ENCODE measurements at places on chromosomes 7 and 10.

DNA sequence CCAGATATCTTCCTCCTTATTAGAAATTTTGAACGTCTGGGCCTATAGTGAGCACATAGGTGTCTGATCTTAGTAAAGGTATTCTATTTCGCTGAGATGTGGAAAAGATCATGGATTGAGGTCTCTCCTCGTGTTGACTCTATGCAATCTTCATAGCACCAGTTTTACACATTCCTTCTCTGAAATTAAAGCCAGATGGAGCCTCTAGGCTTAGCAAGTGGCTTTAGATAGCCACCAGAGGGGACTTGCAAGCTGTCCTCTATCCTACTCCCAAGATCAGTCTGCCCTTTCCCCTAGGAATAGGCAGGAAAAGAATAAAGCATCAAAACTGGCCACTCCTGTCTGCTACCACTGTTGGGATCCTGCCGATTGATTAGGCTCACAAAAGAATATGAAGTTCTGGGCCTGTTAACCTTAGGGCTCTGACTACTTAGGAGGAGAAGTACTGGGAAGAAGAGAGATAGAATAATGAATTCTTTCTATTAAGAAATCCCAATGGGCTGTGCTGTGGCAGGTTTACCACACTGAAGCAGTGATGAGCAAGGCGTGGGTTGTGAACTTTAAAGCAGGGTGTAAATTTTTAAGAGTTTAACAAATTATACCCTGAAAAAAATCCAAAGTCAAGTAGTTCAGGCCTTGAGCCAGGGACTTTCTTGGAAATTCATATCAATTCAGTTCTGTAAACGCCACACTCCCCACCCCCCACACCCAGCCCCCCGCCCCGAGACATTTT lies 2.2 kb upstream of the STRIP2 start:
- no peak for DNase-seq

DNA sequence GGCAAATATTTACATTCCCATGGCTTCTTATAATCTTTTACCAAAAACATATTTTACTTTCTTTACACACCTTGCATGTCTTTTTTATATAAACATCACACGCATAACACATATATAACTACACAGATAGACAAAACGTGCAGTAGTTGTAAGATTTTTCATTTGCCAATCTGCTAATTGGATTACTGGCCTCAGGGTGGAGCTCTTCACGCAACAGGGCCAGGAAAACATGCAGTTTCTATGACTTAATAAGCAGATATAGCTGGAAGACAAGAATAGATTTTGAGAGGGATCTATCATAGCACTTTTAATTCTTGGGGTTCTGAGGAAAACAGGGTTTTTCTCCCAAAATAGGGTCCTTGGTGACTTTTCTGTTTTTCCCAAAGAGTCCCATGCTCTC lies 12.7 kb downstream of the ACADSB start:
- no peak for DNase-seq

GRCh38 chr10:109743146-109743545 lies 180.2 kb downstream of the XPNPEP1 start:
- no peak for DNase-seq

DNA sequence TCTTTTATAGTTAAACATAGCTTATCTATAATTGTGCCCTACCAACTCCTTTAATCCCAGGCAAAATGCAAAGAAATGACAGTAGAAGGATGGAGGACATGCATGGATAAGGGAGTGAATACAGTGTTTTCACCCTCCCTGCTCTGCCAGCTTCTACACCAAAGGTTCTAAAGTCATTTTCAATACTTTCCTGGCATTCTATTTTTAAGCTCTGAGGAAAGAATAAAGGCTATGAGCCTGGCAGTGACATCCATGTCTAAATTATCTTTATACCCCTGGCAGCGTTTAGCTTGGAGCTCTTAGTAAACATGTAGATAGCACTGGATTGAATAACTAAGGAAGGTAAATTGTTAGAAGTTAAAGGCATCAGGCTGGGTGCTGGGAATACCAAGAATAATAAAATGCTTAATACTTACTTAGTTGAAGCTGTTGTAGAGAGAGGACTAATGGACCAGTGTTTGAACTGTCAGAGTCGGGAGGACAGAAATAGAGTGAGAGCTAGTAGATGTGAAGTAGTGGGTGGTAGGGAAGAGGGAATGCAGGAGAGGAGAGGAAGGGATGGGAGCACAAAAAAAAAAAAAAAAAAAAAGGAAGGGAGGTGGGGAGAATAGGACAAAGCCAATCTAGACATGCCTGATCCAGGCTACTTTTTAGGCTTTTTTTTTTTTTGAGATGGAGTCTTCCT lies 518.9 kb downstream of the GALNT17 start:
- no peak for DNase-seq

GRCh38 chr7:1725199-1725690 lies 55.2 kb downstream of the ELFN1 start:
- no peak for DNase-seq

- DNase-seq = no peak
Observed at GRCh38 chr10:11516431-11516746, 95.1 kb downstream of the USP6NL start.

GRCh38 chr10:117047947-117048346 lies 43.0 kb upstream of the SHTN1 start:
- DNase-seq = no peak

DNA sequence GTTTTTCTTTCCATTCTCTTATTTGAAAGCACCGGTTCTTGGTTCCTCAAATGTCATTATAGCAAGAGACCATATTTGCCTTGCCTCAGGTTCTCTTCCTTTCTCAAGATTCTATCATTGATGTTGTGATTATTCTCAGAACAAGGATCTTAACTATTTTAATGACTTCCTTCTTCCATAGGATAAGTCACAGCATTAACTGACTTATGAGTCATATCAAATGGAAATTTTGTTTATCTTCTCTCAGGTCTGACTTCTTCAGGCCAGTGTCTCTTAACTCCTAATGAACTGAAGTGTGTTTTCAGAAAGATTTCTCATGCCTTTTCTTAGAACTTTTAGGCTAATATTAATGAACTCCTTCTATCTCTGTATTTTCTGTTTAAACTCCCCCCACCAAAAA lies 794.6 kb upstream of the LRRN3 start:
- no peak for DNase-seq

GRCh38 chr7:111952783-111953182 lies 253.4 kb downstream of the DOCK4 start:
- DNase-seq = no peak

DNA sequence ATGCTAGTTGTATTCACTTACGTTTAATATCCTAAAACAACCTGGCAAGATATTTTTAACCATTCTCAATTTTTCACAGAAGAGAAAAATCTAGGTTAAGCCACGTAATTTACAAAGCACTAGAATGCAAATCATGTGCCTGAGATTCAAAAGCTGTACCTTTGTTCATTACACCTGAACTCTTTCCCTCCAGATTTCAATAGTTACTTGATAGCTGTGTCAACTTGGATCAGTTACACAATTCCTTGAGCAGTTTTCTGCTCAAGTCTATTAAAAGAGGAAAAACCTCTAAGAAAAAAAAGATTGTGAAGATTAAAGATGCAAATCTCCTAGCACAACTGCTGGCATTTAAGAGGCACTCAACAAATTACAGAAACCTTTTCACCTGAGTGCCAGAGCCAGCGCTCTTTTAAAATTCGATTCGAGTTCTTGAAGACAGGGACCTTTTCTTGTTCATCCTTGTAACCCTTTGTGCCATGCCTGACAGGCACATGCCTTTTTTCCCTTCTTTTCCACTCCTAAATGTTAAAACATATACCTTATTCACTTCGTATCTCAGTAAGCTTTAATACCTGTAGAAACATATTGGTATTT lies 886 bp downstream of the NSUN6 start:
- DNase-seq = no peak

GRCh38 chr7:38411404-38411803 lies 138.0 kb upstream of the TARP start:
- DNase-seq = no peak

- no peak for DNase-seq
Observed at GRCh38 chr10:95559471-95559870, 1.7 kb downstream of the SORBS1 start.

GRCh38 chr7:92634924-92635519 lies 44.8 kb upstream of the FAM133B start:
- no peak for DNase-seq

GRCh38 chr10:102274062-102274461 lies 28.7 kb downstream of the GBF1 start:
- DNase-seq = no peak

GRCh38 chr10:13496164-13496563 lies 32.6 kb downstream of the BEND7 start:
- no peak for DNase-seq

DNA sequence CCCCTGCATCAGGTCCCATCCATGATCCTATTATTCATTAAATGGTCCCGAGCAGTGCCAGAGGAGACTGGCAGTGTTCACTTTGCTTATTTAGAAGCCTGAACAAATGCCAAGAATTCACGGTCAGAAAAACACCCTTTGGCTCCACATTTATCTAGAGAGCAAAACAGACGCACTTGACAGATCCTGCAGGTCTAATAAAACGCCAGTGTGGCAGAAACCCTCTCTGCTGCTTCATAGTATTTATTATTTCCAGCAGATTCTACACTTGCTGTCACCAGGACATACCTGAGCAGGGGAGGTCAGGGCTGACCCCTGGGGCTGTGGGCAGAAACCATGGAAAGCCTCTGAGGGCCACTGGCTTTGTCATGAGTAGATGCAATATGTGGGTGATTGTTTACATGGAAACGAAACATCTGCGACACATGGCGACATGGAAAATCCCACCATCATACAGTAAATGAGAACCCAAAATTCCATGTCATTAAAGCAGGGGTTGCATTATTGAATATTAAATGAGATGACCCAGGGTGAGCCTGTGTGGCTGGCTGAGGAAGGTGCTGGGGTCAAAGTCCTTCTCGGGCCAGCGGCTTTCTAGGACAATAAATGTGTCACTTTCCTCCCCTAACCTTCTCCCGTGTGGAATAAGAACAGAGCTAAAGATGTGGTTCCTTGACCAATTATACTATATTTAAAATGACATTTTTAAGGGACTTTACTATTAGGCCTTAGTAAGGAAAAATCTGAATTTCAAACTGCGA lies 205.9 kb upstream of the SVIL start:
- no peak for DNase-seq

DNA sequence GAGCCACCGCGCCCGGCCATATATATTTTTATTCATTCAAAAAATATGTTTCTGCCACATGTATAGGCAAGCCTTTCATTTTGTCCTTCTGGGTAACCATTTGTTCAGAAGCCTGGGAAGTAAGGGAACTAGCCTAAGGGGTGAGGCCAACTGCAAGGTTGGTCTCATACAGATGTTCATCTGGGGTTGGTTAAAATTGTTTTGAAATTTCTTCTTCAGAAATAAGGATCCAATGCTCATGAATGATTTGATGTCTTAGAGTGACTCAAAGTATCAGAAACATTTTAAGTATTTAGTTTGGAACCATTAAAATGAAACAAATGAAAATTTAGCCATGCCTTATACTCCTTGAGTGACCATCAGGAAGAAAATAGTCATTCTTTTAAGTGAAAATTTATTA lies 397.2 kb downstream of the SUGCT start:
- no peak for DNase-seq

GRCh38 chr10:77005871-77006270 lies 631.7 kb downstream of the KCNMA1 start:
- no peak for DNase-seq

GRCh38 chr10:97515271-97515978 lies 16.7 kb downstream of the UBTD1 start:
- DNase-seq = no peak

DNA sequence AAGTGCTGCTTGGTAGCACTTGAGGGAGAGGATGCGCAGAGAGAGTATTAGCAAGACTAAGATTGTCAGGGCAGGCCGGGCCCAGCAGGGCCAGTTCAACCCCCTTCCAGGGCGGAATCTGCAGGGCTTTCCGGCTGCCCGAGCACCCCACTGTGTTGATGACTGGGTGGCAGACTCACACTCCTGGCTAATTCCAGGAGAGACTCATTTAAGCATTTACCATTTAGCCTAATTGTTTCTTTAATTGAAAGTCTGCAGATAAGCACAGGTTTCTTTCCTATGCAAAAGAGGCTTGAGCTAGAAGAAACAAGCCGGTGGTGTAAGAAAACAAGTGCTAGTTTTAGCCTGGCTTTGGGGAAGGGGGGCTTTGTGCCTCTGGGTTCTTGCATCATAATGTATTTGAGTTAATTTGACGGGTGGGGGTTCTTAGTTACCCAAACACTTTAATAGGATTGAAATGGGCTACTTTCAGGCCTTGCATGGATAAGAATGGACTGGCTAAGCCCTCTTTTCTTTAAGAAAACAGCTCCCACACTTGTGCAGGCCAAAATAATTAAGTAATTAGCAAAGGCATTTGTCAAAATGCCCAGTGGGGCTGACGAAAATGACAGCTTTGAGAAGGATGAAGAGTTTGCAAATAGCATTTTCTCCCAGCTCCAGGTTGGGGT lies 201.3 kb downstream of the MYOF start:
- DNase-seq = no peak

GRCh38 chr10:14605231-14605925 lies 169.3 kb downstream of the FAM107B start:
- DNase-seq = peak; percentile 42

- DNase-seq = no peak
Observed at GRCh38 chr7:46191776-46192175, 270.7 kb upstream of the IGFBP3 start.

DNA sequence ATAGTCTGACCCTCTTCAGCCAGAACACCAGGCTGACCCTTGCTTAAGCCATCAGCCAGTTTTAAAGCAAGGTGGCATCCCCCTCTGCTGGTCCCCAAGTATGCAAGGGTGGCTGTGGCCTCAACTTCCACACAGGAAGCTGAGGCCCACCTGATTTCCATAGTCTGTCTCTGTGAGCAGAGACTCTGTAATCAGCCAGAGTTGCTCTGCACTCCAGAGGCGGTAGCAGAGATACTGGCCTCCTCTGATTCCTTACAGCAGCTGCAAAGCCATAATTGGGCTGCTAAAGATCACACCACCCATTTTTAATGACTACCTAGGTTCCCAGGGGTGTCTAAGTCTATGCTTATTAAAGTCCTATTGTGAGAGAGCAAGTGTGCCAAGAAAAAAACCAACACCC lies 1.8 kb downstream of the PDAP1 start:
- no peak for DNase-seq

DNA sequence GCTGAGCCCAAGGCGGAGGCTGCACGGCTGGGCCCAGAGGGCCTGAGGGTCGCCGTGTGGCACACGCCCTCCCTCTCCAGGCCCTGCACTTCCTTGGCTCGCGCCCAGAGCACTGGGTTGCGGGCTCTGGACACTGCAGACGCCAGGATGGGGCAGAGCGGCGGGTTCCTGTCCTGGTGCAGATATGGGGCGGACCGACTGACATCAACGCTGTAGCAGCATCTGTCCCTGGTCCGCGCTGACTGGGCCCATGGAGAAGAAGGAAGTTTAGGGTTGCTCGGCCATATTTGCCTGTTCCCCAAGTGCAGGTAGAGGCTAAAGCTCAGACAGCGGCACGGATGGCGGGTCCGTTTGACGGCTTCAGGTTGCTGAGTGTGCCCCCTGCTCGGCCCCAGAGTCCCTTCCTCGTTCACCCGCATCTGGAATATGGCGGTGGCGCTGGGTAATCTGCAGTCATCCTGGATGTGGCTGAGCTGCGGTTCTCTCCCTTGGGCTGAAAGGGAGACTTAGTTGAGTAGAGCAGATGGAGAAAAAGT lies 116.1 kb downstream of the OR13A1 start:
- DNase-seq = no peak
